ENCODE measurements at places on chromosomes 1 and 21. TPM values are rescaled to one million over a fixed set of nuclear protein-coding genes. Genes with fewer than 3 reads are reported as not detected.

SMCP gene
- not detected for total RNA-seq

DNA sequence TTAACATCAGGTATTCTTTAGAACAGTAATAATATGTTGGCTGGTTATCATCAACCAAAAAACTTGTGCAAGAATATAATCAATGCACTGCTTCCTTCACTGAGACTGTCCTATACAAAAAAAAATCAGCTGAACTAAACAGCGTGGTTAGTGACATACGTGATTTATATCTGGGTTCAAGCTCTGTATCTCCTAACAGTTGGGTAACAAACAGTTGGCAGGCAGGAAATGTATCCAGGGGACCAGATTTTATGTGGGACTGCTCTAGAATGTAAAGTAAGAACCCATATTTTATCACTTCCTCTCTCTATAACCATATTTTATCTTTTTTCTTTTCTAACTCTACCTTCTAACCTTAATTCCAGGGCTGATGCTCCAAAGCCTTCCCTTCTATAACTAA lies 8.0 kb downstream of the ACBD6 start:
- DNase-seq: no peak

REN gene
- total RNA-seq: not detected

NBPF6 gene
- total RNA-seq: not detected

RAP1A gene
- total RNA-seq: 48.5 TPM

All from SJSA1 (cell line).